ENCODE measurements at places on chromosomes 5 and 9.
A peak's percentile ranks its signal among the peaks of the same experiment; 100 is the strongest.

GRCh38 chr5:4230786-4231641 is 635.4 kb downstream of the IRX1 start:
- no peak for DNase-seq

GRCh38 chr9:447230-448025 is 232.8 kb downstream of the DOCK8 start:
- no peak for DNase-seq

DNA sequence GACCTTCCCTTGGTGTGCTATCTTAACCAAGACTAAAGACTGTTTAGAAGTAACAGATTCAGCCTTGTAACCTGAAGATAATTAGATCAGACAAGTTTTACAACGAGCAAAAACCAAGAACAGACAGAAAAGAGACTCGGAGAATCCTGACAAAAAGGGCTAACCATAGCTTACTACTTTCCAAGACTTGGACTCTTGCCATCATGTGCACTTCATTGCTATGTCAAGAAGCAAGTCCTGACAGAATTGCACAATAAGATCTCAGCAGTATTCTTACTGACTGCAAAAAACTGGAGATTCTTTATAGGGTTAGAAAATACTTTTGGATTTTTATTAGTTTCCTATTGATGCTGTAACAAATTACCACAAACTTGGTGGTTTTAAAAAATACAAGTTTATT is 1539.0 kb upstream of the NUDT12 start:
- DNase-seq: no peak

GRCh38 chr5:308672-309271 is 12.7 kb upstream of the AHRR start:
- DNase-seq: peak; percentile 42

- DNase-seq: no peak
Observed at GRCh38 chr5:150622157-150622556, 18.3 kb upstream of the SYNPO start.

GRCh38 chr9:119961774-119962424 is 592.7 kb upstream of the BRINP1 start:
- peak; percentile 72 for DNase-seq

- peak; percentile 3 for DNase-seq
Observed at GRCh38 chr9:93679536-93680442, 103.4 kb downstream of the PHF2 start.

DNA sequence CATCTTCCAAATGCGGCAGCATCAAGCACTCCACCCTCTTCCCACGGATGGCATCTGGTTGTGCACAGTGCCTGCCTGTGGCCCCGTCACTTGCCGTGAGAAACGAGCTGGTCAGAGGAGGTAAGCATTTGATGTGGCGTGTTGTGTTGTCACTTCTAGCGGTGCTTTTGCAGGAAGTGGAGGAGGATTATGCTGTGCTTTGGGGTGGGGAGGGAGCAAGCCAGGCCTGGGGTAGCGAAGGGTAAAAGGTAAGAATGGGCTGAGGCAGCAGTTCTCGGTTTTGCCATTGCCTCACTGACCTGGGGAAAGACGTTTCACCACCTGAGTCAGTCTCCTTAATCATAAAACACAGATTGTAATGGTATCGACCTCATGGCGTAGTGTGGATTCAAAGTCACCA is 2.3 kb upstream of the POMT1 start:
- DNase-seq: no peak

- DNase-seq: no peak
Observed at GRCh38 chr5:109695005-109695926, 5.5 kb downstream of the MAN2A1 start.

DNA sequence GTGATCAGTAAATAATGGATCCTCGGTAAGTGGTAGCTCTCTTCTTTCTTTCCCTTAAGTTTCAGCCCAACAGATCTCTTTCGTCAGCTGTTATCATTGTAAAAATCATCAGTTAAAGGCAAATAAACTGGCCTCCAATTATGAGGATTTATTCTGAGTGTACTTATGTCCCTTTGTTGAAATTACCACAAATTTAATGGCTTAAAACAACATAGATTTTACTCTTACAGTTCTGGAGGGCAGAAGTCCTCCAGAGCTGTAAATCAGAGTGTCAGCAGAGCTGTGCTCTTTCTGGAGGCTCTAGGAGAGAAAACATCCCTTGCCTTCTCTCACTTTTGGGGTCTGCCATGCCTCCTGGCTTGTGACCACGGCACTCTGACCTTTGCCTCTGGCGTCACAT is 104.6 kb downstream of the INSYN2B start:
- no peak for DNase-seq

- DNase-seq: no peak
Observed at GRCh38 chr9:29456940-29457339, 1883.7 kb upstream of the C9orf72 start.

- DNase-seq: no peak
Observed at GRCh38 chr5:60437308-60437707, 262.7 kb downstream of the DEPDC1B start.

DNA sequence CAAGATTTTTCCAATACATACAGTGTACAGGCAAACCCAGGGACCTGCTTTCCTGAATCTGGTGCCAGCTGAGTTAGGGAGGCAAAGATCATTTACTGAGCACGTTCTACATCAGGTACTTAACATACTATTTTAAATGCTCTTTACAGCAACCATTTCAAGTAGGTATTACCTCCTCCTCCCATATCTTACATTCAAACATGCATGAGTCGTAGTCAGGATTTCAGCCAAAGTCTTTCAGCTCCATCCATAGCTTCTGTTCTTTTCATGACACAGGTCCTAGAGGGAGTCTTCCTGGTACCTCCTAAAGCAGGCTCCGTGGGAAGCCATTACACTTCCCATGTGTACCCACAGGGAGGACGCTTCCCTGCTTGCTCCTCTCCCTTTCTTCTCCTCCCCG is 11.7 kb downstream of the KCNV2 start:
- no peak for DNase-seq

DNA sequence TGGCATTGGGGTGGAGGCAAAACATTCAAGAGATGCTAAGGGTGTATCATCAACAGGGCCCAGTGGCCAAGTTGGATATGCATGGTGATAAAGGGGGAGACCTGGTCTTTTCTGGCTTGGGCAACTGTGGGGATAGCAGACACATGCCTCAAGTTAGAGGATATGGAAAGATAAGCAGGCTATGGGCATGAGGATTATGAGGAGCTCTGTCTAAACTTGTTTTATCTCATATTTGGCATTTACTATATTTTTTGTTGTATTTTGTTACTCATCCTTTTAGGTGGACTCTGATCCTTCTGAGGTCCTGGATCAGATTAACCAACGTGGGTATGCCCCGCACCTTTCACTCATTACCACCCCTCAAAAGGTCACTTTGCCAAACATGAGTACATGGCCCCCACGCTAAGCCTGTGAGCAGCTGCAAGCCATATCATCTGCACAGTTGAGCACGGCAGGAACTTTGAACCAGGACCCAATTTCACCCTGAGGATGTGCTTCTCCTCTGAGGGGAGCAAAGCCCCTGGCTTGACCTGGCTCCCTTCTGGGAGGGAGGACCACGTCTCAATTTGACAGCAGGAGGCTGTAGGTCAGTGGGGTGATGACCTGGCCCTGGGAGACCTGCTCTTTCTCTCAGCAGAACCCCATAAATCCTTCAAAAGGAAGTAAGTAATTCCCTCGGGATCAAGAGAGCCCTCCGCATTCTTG is 71.1 kb upstream of the CD180 start:
- no peak for DNase-seq

DNA sequence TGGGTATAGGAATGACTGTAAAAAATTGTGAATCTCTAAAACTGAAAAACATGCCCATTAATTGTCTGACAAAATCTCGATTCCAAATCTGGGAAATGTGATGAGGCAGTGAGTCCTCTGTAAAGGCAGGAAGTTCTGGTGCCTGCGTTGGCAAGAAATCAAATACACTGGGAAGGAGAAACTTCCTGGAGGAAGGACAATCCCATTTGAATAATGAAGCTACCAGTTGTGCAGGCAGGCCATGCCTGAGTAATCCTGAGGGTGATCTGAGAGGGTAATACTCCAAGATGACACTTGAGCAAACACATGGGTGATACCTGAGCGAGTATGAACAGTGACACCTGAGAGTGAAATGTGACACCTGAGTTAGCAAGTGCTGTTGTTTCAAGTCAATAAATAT is 49.7 kb downstream of the KIF24 start:
- DNase-seq: no peak

GRCh38 chr5:146101646-146102045 is 3.7 kb downstream of the PLAC8L1 start:
- DNase-seq: peak; percentile 26

- no peak for DNase-seq
Observed at GRCh38 chr9:38141746-38142591, 72.9 kb upstream of the SHB start.

GRCh38 chr5:140240987-140241706 is 61.8 kb downstream of the PFDN1 start:
- peak; percentile 84 for DNase-seq

DNA sequence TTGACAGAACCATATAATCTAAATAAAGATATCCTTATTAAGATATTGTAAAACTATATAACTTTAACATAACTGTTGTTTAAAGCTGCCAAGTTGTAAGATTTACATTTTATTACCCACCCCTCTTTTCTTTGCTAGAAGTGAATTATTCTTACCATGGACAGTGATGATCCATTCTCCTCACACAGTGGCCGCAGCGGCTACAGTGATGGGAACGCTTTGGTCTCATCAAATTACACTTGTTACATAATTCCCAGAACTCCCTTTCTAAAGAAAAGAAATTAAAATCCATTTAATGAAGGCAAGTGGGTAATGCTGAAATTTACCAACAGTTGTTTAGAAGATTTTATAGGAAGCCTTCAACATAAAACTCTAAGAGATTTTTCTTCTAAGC is 31.2 kb downstream of the ZDHHC21 start:
- DNase-seq: no peak

DNA sequence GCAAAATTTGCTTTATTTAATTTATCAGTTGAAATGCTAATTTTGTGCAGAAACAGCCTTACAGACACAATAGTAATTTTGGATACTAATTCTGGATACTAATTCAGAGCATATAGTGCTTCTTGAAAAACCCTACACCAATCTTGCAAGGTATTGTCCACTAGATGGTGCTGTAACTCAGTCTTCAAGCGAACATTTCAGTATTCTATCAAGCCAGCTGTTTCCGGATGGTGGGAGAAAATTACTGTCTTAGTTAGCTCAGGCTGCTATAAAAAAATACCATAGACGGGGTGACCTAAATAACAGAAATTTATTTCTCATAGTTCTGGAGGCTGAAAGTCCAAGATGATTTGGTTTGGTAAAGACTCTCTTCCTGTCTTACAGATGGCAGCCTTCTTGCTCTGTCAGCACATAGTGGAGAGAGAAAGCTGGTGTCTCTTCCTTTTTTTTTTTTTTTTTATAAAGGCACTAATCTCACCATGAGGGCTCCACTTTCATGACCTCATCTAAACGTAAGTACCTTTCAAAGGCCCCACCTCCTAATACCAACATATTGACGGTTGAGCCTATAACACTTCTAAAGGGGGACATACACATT is 1306.5 kb upstream of the CDH9 start:
- DNase-seq: peak; percentile 39

GRCh38 chr5:87411973-87412629 is 629 bp downstream of the CCNH start:
- DNase-seq: peak; percentile 30

All from iPS-NIHi11 (cell line).